Natural killer cell (primary cell): ENCODE measurements at places on chromosomes 4 and X.

- H3K36me3 ChIP-seq: no peaks in the 10 kb centered on the region
- no peaks in the 10 kb centered on the region for H3K4me1 ChIP-seq
- no peak for DNase-seq
- H3K27ac ChIP-seq: no peak overlapping the region
- no peak overlapping the region for H3K4me3 ChIP-seq
Observed at GRCh38 chr4:1777822-1778641, 15.1 kb upstream of the FGFR3 start.

DNA sequence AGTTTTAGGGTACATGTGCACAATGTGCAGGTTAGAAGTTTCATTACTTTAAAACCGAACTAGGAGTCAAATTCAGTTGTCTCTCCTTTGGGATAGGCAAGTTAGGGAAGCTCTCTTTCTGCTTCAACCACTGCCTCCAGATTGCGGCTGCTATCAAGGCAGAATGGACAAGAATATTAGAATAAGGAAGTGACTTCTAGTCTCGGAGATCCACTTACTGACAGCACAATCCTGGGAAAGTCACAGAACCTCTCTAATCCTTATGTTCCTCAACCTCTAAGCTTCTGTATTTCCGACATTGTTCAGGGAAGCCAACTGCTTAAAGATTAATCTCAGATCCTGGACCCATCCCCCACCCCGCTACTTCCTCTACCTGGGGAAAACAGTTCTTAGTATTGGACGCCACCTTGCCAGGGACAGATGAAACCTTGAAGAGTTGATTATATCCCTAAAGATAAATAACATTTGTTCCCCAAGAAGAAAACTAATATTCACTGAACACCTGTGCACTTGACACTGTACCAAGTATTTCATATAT lies 2.1 kb downstream of the NUP62CL start:
- no peaks in the 10 kb centered on the region for H3K27me3 ChIP-seq
- no peak overlapping the region for H3K27ac ChIP-seq
- H3K36me3 ChIP-seq: no peaks in the 10 kb centered on the region
- peaks cover 6% of the 10 kb centered on the region for H3K4me1 ChIP-seq
- DNase-seq: no peak

GRCh38 chr4:116328261-116328860 lies 757.0 kb downstream of the TRAM1L1 start:
- H3K4me1 ChIP-seq: no peaks in the 10 kb centered on the region
- no peak overlapping the region for H3K27ac ChIP-seq
- no peak for DNase-seq
- no peaks in the 10 kb centered on the region for H3K36me3 ChIP-seq
- H3K4me3 ChIP-seq: no peak overlapping the region

DNA sequence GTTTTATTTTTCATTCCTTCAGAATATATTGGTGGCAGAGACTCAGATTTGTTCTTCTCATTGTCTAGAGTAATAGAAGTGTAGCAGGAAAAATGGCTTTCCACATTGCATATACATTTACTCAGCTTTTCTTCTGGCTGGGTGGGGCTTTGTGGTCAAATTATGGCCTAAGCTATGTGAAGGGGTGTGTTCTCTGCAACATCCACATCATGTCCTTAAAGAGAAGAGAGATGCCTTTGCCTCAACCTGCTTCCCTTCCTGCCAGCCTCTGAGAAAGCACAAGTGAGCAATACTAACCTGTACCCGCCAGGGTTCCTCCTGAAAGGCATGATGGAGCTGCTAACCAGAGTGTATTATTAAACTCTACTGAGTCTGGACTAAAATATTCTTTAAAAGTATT lies 695.6 kb upstream of the FAM241A start:
- no peak overlapping the region for H3K4me3 ChIP-seq
- DNase-seq: no peak
- H3K27ac ChIP-seq: no peak overlapping the region
- H3K27me3 ChIP-seq: no peaks in the 10 kb centered on the region

DNA sequence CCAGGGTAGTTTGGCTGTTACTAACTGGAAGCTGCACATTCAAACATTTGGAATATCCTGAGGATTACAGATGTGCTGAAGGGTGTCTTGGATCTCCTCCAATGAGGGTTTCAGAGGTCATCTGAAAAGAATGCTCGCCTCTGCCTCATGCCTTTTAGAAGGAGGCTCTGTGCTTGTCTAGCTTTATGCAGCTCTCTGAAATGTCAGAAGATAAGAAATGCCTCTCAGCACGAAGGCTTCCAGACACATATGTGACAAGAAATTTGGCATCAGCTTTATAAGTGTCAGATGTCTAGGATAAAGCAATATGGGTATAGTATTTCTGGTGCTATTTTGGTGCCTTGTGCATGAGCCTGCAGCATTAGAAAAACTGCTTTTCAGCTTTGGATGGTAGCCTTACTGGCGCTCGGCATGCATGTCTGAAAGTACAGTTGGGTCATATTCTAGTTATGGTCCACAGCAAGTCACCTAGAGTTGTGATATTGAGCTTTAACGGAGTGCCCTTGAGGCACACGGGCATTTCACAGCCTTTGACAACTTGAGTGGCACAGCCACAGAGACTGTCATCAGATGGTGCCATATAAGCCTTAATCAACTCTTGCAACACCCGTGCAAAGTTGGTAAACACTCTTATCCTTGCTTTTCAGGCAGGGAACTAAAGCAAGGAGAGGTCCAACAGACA lies 70.8 kb upstream of the PGRMC2 start:
- no peaks in the 10 kb centered on the region for H3K27me3 ChIP-seq
- H3K4me1 ChIP-seq: no peaks in the 10 kb centered on the region
- no peak overlapping the region for H3K4me3 ChIP-seq
- no peaks in the 10 kb centered on the region for H3K36me3 ChIP-seq
- DNase-seq: no peak

GRCh38 chr4:22574880-22575279 lies 59.0 kb upstream of the ADGRA3 start:
- DNase-seq: no peak
- H3K4me1 ChIP-seq: no peaks in the 10 kb centered on the region
- no peaks in the 10 kb centered on the region for H3K27me3 ChIP-seq
- no peaks in the 10 kb centered on the region for H3K36me3 ChIP-seq
- no peak overlapping the region for H3K27ac ChIP-seq

GRCh38 chr4:165905405-165906027 lies 32.5 kb downstream of the TLL1 start:
- H3K36me3 ChIP-seq: no peaks in the 10 kb centered on the region
- no peak overlapping the region for H3K4me3 ChIP-seq
- no peak for DNase-seq
- no peak overlapping the region for H3K27ac ChIP-seq
- no peaks in the 10 kb centered on the region for H3K27me3 ChIP-seq

DNA sequence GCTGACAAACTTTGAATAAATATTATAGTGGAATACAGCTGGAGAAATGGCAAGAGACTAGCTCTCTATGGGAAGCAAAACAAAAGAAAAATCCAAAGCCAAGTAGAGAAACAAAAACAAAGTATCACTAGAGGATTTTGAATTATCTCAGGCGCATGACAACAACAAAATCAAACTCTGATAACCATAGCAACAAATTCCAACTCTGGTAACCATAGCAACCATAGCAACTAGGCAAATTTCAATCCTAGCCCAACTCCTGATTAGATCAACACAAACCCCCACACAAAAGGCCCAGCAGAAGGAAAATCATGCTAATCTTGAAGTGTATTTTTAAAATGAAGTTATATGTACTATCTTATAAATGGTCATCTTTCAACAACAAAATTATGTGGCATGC lies 98.4 kb upstream of the MAGEE2 start:
- H3K27me3 ChIP-seq: no peaks in the 10 kb centered on the region
- H3K36me3 ChIP-seq: no peaks in the 10 kb centered on the region
- no peaks in the 10 kb centered on the region for H3K4me1 ChIP-seq
- H3K4me3 ChIP-seq: no peak overlapping the region
- no peak overlapping the region for H3K27ac ChIP-seq

DNA sequence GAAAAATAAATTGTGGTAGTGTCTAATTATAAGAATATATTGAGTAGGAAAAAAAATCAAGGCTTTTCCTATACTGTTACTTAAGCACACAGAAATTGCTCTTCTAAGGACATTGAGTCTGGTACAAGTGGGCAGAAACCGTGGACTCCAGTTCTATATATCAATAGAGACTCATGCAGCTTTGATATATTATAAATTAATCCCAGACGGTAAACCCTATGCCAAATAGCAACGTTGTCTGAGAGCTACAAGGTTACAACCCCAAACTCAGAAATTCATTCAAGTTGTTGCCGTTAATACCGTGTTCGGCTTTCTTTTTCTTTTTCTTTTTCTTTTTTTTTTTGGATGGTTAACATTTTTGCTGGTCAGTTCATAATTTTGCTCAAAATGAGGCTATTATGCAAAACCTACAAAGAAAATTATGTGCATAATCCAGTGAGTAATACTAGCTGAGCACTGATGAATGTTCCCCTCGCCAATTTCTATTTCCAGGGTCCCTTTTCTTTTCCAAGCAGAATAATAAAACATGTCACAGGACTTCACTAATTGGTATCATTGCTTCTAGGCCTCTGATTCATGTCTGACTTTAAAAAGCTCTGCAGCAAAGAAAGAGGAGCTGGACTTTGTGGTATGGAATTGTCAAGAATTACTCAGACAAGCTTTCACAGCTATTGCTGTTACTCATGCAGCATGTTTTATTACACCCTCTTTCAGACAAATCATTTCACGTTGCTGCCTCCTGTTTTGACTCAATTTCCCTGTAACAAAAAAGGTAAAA lies 737.7 kb downstream of the NLGN4X start:
- H3K4me1 ChIP-seq: no peaks in the 10 kb centered on the region
- no peak for DNase-seq
- H3K36me3 ChIP-seq: no peaks in the 10 kb centered on the region
- no peak overlapping the region for H3K27ac ChIP-seq
- H3K27me3 ChIP-seq: no peaks in the 10 kb centered on the region

DNA sequence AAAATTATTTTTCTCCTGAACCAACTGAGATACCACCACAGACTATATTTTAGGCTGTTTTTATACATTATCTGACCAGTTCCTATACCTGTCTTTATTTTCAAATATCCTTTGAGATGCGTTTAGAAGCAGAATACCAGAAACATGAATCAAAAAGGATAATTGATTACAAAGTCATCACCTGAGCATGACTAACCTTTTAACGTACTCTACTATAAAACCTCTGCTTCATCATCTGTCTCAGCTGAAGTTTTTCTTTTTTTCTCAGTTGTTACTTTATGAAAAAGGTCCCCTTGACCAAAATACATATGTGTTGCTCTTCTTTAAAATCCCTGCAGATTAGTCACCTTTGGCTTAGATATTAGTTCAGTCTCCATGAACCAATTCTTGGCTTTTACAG lies 109.8 kb downstream of the AMMECR1 start:
- H3K27ac ChIP-seq: no peak overlapping the region
- no peaks in the 10 kb centered on the region for H3K4me1 ChIP-seq
- H3K36me3 ChIP-seq: no peaks in the 10 kb centered on the region
- no peak overlapping the region for H3K4me3 ChIP-seq

DNA sequence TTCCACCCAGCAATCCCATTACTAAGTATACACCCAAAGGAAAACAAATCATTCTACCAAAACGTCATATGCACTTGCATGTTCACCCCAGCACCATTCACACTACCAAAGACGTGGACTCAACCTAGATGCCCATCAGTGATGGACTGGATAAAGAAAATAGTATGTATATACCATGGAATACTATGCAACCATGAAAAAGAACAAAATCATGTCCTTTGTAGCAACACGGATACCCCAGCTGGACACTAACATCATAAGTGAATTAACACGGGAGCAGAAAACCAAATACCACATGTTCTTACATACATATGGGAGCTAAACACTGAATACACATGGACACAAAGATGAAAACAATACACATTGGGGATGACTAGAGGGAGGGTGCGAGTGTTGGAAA lies 309.1 kb upstream of the KLF3 start:
- H3K36me3 ChIP-seq: no peaks in the 10 kb centered on the region
- H3K4me1 ChIP-seq: no peaks in the 10 kb centered on the region
- H3K27me3 ChIP-seq: no peaks in the 10 kb centered on the region
- H3K27ac ChIP-seq: no peak overlapping the region
- no peak overlapping the region for H3K4me3 ChIP-seq

GRCh38 chrX:130139474-130140201 lies 26.0 kb downstream of the AIFM1 start:
- H3K4me3 ChIP-seq: no peak overlapping the region
- H3K27ac ChIP-seq: no peak overlapping the region
- DNase-seq: no peak
- H3K36me3 ChIP-seq: peaks cover 34% of the 10 kb centered on the region
- no peaks in the 10 kb centered on the region for H3K4me1 ChIP-seq

DNA sequence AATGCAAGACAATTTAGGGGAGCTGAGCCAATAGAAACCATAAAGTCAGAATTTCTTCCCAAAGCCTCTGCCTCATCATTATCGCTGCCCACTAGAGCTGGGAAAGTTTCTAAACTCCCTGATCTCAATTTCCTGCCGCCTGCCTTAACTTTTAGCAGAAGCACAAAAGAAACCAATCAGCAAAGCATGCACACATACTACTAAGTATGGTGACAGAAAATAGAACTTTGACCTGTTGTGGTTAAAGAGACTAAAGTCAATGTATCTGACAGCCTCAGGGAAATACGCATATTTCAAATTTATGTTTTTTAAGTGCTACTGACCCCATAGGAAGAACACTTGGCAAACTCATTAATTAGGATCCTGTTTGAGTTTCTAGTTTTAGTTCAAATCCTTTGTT lies 10.1 kb downstream of the STK26 start:
- no peaks in the 10 kb centered on the region for H3K27me3 ChIP-seq
- no peak for DNase-seq
- H3K4me3 ChIP-seq: no peak overlapping the region
- no peak overlapping the region for H3K27ac ChIP-seq

- H3K27me3 ChIP-seq: no peaks in the 10 kb centered on the region
- H3K4me1 ChIP-seq: no peaks in the 10 kb centered on the region
- H3K36me3 ChIP-seq: no peaks in the 10 kb centered on the region
- peak overlapping the region; percentile 80 for H3K4me3 ChIP-seq
- DNase-seq: no peak
Observed at GRCh38 chrX:75156531-75156945, 455 bp upstream of the ABCB7 start.

- H3K4me1 ChIP-seq: peaks cover 7% of the 10 kb centered on the region
- DNase-seq: no peak
- no peaks in the 10 kb centered on the region for H3K27me3 ChIP-seq
- no peak overlapping the region for H3K4me3 ChIP-seq
- no peaks in the 10 kb centered on the region for H3K36me3 ChIP-seq
Observed at GRCh38 chr4:94722748-94723147, 35.0 kb upstream of the BMPR1B start.

DNA sequence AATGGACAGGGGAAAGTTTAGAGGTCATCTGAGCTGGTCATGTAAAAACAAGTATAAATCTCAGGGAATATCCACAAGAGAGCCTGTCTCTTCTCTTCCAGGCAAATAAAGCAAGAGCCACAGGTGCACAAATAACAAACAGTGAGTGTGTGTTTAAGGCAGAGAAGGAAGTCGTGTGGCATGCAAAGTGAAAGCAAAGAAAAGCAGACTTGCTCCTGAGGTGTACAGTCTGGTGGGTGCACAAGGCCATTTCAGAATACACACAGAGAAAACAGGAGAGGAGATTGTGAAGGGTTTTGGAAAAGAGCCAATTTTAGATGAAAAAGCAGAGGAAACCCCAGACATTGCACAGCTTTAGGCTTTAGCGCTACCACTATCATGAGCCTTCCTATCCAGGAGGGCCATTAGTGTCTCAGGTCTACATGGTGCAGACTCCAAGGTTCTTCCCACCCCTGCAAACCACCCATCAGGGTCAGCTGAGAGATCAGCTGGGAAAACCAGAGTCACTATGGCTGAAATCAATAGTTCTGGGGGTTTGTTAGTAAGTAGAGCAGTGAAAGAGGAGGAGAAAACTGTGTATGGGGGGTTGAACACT lies 355.8 kb downstream of the KLHL4 start:
- no peaks in the 10 kb centered on the region for H3K27me3 ChIP-seq
- H3K36me3 ChIP-seq: no peaks in the 10 kb centered on the region
- no peak overlapping the region for H3K4me3 ChIP-seq
- no peak for DNase-seq
